AG04450 (cell line): ENCODE measurements at places on chromosomes 6 and 20. TPM values are rescaled to one million over a fixed set of nuclear protein-coding genes. Genes with fewer than 3 reads are reported as not detected.

DNA sequence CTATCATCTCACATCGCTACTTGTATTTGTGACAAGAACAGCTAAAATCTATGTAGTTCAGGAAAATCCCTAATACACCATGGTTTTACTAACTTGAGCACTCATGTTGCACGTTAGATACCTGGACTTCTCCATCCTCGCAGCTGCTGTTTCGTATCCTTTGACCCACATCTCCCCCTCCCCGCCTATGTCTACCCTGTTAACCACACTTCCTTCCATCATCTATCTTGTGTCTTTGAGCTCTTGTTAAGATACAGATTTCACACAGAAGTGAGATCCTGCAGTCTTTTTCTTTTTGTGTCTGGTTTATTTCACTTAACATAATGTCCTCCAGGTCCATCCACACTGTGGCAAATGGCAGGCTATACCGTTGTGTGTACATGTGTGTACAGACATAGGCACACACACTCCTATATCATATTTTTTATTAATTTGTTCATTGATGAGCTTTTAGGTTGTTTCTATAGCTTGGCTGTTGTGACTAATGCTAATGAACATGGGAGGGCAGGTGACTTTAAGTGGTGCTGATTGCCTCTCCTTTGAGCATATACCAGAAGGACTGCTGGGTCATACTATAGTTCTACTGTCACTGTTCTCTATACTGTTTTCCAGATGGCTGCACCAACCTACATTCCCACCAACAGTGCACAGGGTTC, 117.8 kb downstream of the WDR27 start:
- no peak for DNase-seq

- peak; percentile 45 for DNase-seq
Measured at GRCh38 chr6:100504786-100505737, 40.3 kb upstream of the SIM1 start.

Gene POU5F1
- not detected in 2 replicates for polyA plus RNA-seq

DNA sequence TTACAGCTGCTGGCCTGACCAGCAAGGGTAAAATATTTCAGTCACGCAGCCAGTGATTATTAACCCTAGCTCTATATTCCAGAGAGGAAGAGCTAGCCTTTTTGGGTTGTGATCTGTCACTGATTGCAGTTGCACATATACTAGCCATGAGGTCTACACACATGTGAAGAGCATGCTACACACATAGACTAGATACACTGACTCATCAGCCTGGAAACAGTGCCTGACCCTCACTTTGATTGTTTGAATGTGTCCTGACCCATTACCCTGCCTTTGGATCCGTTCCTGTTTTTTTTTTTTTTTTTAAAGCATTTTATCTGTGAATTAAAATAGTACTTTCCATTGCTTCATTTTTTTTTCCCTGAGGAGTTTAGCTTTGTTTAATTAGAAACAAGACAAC, 50.8 kb downstream of the ESR1 start:
- DNase-seq: no peak

DNA sequence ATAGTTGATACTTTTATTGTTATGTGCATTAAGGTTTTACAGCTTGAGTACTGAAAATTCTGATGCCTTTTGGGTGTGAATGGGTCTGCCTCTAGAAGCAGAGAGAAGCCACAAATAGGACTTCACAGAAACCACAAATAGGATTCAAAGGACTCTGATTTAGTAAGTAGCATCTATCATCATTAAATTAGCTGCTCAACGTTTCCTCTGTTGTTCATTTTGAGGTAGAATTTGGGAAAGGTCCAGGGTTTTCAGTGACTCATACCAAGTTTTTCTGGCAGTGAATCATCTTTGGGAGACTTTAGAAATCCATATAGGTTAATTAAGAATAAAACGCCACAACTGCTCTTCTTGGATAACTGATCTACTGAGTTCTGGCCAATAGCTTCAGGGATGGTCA, 105.1 kb downstream of the PHF3 start:
- peak; percentile 20 for DNase-seq

Gene SAPCD1
- 0.24 and 0.88 TPM in 2 replicates for polyA plus RNA-seq

Gene IL17A
- not detected in 2 replicates for polyA plus RNA-seq

Gene BHLHE23
- polyA plus RNA-seq: not detected in 2 replicates

GRCh38 chr6:143986463-143987065, 21.5 kb downstream of the PLAGL1 start:
- no peak for DNase-seq
